Activated T-cell treated with anti-CD3 and anti-CD28 coated beads, Interleukin-2, amount 50 U/mL, for 48 hours (primary cell): ENCODE measurements at places on chromosomes 7 and 10.
A peak's percentile ranks its signal among the peaks of the same experiment; 100 is the strongest.

GRCh38 chr10:62379394-62379793 is 5.2 kb downstream of the ZNF365 start:
- no peak for DNase-seq

DNA sequence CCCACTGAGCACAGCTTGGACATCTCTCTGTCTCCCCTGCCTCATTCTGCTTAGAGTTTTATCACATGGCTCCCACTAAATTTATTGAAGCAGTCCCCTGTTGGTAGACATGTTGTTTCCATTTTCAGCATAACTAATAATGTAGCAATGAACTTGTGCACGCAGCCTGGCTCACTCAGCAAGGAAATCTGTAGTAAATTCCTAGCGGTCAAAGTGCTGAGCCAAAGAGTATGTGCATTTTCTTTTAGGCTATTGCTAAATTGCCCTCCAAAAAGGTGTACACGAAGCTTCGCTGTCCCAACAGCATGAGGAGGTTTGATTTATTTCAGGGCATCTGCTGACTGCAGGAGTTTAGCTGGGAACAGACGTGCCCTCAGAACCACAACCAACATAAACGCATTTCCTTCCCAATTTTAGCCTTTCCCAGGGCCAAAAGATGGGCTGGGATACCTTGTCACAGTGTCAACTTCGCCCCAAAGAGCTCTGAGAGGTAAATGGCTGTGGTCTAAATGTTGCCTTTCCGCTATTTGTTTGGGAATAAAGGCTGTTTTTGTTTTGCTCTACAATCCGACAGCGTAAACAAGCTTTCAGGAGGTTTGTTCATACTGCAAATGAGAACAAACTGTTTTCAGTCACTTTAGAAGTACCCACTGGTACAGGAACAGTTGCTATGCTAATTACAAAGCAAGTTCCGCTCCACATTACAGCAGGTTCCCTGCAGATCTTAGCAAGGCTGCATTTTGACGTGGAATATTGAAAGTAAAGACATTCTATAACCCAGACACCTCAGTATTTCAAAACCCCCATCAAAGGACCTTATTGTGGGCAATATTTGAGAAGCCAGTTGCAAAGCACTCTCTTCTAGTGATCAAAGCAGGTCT is 16.8 kb downstream of the VSIR start:
- peak; percentile 35 for DNase-seq

GRCh38 chr7:106823631-106824030 is 41.5 kb upstream of the PIK3CG start:
- no peak for DNase-seq

GRCh38 chr7:29214816-29215215 is 20.2 kb downstream of the CHN2 start:
- DNase-seq, result no peak

DNA sequence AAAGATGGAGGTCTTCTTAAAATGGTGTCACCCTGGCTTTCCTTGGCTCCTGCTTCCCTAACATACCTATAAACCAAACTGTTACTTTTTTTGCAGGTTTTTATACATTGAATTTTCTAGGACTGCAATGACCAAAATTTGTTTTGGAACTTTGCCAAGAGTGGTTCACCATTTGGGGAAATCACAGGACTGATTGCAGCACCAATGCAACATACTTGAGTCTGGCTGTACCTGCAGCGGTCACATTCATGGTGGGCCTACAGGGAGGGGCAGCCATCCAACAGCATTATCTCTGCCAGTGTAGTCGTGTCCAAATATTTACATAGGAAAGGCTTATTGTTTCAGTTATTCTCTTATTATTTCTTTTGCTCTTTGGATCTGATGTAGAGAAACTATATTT is 69.0 kb downstream of the HACD1 start:
- DNase-seq, result no peak

- DNase-seq, result no peak
Observed at GRCh38 chr10:102327641-102328040, 67.9 kb upstream of the NFKB2 start.

DNA sequence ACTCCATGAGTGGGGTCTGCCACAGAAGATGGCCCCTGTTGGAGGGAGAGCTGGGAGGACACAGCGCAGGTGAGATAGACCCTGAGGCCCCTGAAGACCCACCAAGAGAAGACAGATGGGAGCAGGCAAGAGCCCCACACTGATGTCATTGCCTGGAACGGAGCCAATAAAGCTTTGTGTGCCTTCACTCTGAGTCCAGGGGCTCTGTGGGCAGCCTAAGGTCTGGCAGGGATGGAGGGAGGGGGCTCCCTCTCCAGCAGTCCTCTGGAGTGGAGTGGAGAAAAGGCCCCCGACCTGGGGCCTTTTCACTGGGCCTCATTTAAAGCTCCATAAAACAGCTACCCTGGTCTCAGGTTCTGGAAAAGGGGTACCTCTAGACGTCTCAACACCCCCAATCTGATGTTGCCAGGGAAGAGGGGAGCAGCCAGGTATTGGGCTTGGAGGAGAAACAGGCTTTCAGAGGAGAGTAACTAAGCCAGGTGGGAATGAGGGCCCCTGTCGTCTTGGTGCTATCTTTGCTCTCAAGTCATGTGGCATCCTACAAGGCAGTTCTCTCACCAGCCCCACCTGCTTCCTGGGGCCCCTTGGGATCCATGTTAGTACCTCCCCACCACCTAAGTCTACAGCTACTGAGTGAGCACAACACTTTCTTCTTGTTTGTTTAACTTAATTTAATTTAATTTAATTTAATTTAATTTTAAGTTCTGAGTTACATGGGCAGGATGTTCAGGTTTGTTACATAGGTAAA is 1.4 kb downstream of the C10orf62 start:
- no peak for DNase-seq

- peak; percentile 31 for DNase-seq
Observed at GRCh38 chr7:450741-451140, 68.9 kb downstream of the PDGFA start.

DNA sequence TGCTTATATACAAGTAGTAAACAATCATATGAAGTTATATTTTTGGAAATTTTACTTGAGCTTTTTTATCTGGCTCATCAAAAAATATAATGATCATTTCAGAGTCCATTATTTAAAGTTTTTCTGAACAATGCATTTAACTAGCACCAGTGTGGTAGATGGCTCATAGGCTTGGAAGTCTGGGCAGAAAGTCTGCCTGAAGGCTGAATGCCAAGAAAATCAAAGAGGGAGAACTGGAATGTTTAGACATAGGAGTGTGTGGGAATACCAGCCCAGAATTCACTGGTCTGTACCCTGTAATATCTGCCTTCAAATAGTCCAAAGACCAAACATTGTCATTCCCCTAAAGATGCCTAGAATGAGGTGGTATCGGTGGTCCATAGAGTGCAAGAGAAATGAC is 40.3 kb upstream of the ANK3 start:
- no peak for DNase-seq

DNA sequence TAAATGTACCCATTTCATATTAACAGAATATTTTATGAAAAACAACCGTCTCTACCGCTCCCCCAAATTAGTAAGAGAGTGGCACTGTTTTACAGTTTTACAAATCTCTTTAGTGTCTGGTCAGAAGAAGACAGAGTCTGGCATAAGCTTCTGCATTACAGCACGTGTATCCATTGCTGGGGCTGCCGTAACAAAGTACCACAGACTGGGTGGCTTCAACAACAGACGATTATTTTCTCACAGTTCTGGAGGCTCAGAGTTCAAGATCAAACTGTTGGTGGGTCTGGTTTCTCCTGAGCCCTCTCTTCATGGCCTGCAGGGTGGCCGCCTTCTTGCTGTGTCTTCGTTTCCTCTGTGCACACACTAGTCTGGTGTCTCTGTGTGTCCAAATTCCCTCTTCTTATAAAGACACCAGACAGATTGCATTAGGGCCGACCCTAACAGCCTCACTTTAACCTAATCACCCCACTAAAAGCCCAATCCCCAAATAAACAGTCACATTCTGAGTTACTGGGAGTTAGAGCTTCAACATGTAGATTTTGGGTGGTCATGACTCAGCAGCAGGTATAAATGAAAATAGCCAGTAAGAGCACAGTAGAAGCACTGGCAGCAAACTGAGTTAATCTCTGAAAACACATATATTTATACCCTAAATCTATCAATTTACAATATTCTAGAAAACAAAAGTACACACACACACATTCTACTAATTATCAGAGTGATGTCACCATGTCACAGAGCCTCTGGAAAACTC is 4.0 kb upstream of the SPOCK2 start:
- no peak for DNase-seq

DNA sequence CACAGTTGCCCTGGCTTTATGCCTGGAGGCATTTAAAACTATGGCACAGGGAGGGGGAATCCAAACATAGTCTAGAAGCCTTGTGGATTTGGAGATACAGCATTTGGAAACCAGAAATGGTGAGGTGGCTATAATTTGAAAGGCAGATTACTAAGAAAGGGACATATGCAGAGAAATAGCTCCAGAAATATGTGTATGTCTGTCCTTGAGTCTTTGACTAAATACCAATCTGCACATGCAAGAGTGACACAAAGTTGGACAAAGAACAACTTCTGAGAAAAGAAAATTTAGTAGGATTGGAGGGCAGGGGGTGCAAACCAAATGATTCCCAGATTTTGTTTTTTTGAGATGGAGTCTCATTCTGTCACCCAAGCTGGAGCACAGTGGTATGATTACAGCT is 229.6 kb downstream of the TMEM26 start:
- no peak for DNase-seq

GRCh38 chr7:148772297-148773089 is 73.8 kb downstream of the CUL1 start:
- peak; percentile 42 for DNase-seq

DNA sequence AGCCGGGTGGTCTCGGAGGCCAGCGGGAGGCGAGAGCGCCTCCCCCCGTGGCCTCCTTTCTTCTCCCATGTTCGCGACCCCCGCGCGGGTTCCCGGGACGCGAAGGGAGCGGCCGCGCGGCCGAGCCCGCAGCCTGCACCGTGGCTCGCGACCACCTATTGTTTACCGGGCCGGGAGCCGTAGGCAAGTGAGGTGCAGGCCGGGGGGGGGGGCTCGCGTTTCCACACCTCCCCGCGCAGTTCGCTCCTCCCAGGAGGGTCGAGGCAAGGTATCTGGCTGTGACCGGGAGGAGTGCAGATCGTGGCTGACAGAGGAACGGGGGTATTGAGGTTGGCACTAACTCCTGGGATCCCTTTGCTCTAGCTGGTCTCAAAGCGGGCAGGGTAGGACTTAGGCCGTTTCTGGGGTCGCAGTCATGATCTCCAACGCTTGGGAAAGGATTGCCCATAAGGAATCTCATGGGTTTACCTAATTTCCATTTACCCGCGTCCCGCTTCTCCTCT is 734 bp downstream of the PTPN12 start:
- DNase-seq, result peak; percentile 46

DNA sequence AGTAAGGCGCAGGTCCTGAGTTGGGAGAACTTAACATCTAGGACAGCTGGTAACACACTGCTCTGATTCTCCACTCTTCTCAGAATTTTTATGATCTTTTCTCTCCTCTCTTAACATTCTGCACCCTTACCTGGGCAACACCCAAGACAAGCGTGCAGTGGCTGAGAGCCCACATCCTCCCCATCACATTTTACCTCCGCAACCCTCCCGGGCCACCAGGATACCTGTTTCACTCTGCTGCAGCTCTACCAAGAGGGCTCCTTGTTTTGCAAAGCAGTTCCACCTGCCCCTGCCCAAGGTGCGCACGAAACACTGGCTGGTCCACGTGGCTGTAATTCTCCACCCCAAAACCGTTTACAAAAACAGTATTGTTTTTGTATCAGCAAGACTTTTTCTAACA is 81.5 kb downstream of the ITIH5 start:
- DNase-seq, result no peak

DNA sequence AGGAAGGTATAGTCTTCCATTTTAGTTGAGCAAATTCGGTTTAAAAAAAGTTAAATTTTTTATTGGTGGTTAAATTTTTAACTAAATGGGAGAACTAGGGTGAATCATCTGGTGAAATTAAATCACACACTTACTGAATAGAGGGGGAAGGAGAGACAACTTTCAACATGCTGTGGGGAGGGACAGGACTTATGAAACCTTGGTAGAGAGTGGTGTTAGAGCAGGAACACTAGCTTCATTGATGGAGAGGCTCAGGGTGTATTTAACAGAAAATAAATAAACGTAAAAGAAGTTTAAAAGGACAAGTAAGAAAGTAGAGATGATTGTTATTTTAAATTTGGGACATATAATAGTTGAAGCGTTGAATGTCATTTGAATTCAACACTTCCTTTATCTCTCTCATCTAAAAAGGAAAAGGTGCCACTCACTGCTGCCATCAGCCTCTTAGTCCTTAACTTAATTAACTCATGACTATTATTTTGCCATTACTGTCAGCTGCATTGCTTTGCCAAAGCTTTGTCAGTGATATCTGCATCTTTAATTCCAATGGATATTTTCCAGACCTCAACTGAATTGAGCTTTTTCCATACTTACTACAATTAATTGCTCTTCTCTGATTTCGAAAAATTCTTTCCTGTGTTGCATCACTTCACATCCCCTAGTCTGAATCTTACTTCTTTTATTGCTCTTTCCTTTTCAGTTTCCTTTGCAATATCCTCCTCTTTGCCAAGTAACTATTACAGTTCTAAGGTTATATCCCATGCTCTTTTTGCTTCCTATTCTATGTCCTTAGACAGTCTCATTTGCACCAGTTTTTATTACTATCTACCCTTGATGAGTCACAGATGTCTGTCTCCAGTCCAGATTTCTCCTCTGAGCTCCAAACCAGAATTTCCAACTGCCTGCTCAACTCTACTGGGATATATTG is 71.7 kb downstream of the GNAT3 start:
- DNase-seq, result no peak

DNA sequence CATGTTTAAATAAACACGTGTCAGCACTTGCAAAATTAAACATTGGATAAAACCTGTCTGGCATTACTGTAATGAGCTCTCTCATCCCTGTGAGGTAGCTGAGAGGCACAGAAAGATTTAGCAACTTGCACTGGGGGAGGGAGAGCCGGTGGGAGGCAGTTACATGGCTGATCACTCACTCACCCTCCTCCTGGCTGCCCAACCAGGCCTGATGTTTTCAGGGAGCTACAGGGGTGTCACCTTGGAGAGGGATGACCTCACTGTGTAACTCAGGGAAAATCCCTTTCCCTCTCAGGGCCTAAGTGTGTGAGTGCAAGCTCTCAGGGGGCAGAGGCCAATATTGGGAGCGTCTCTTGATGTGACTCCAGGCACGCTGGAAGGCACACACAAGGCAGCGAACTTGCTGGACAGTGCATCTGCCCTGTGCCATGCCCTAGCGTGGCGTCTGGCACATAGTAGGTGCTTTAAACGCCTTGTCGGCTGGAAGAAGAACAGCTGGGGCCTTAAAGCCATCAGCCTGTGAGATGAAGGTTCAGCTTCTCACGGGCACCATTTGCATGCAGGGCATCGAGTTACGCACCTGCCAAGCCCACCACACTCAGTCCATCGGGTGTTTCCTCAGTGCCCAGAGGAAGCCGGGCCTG is 51.1 kb downstream of the ELFN1 start:
- DNase-seq, result no peak

- DNase-seq, result no peak
Observed at GRCh38 chr10:6532321-6532720, 47.8 kb downstream of the PRKCQ start.

- DNase-seq, result no peak
Observed at GRCh38 chr10:48594371-48594770, 10.5 kb downstream of the ARHGAP22 start.

- DNase-seq, result no peak
Observed at GRCh38 chr10:52099026-52099600, 215.0 kb upstream of the DKK1 start.
